ENCODE measurements at places on chromosomes 1 and 21.
A peak's percentile ranks its signal among the peaks of the same experiment; 100 is the strongest.

DNA sequence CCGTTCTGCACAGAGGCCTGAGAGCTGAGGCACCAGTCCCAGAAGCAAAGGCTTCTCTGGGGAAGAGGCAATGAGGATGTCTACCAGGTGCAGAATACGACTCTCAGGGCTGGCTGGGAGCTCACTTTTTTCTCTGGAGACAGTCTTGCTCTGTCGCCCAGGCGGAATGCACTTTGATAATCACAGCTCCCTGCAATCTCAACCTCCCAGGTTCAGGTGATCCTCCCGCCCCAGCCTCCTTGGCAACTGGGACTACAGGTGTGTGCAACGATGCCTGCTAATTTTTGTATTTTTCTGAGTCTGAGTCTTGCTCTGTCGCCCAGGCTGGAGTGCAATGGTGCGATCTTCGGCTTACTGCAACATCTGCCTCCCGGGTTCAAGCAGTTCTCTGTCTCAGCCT lies 17.6 kb downstream of the NADK start:
- DNase-seq: no peak

GRCh38 chr1:178124115-178124514 lies 30.2 kb downstream of the RASAL2 start:
- DNase-seq: no peak

DNA sequence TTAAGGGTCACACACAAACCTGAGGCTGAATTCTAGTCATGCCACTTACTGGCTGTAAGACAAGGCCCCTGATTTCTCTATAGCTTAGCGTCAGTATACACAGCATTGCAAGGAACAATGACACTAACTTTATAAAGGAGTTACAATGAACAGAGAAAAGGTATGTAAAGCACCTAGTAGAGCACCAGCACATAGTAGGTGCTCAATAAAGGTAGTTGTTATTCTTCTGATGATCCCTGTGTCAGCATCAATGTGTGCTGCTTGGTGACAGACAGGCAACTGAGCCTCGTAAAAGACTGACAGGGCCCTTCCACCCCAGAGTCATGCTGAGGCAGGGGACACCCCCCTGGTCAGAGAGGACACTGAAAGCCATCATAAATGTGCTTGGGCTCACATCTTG lies 43.2 kb downstream of the GRHL3 start:
- DNase-seq: no peak

GRCh38 chr1:100350787-100351094 lies 1.6 kb upstream of the CDC14A start:
- no peak for DNase-seq

GRCh38 chr1:45250544-45250943 lies 44.1 kb upstream of the ZSWIM5 start:
- no peak for DNase-seq

DNA sequence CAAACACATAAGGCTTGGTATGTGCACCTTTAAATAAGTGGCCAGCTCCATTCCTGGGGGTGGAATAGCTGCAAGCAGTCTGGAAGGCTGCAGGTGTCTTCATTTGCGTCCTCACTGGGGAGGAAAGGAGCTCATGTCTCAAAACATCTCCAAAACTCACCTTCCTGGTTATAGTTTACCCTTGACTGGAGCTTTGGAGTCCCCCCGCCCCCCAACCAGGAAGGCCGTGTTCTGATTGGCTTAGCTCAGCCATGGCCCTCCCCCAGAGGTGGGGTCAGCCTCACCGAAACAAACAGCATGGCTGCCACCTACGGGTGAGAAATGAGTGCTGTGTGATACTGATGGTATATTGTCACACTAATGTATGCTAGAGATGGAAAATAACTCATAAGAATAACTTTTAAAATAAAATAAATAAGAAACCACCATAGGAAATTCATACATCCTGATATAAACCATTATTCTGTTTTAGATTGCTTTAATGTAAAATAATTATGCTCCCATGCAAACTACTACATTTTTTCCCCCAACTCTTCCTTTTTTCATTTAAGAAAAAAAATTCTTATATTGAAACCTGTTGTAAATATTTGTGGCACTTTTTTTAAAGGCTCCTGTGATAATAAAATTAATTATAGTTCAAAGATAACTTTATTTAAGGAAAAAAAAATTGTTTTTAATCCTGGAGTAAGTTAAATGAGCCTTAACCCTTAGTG lies 90.8 kb downstream of the ZP4 start:
- peak; percentile 53 for DNase-seq

GRCh38 chr21:45478816-45479669 lies 63.2 kb downstream of the SLC19A1 start:
- peak; percentile 44 for DNase-seq

DNA sequence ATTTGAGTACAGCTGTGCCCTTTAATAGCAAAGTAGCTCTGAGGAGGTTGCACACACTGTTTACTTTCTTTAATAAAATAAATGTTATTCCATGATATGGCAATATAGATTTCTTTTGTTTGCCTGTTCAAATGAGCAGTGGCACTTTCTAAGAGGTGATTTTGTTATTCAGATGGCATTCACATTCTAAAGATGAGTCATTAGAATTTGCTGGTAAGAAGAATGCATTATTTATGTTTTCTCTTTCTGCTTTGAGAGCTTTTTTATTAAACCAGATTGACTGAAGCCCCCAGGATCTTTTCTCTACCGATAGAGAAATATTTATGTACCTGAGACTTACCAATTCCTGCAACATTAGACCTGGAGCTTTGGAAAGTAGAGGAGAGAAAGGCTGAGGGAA lies 11.2 kb upstream of the LEPR start:
- DNase-seq: no peak

DNA sequence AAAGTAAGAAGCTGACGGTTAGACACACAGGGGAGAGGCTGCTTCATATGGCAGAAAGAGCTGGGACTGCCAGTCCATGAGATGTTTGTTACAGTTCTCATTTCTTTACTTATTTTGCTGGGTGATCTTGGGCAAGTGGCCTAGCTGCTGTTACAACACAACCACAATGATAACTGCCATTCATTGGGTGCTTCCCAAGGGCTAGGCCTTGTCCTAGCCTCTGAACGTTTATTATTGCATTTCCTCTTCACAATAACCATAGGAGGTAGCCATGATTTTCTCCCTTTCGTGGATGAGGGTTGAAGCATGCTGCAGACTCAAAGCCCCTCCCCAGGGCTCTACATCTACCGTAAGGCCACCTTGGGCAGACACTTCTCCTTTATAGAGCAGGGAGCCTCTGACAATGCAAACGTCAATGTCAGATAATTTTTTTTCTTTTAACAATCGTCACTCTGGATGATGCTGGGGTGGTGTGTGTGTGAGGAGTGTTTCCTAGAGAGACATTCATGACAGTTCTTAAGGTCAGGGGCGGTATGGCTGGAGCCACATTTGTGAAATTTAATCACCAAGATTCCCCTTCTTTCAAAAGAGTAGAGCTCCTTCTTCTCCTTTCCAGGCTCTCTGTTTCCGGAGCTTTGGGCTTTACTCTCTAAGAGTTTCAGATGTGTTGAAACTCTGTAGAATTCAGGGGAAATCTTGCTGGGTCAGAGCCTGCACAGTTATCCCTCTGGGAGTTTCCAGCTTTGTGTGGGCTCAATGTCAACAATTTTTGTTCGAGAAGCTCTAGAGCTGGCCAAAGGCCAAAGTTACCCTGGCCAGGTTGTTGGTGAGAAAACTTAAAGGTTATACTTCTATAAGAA lies 138.5 kb upstream of the SGIP1 start:
- no peak for DNase-seq

- no peak for DNase-seq
Measured at GRCh38 chr1:202694314-202694713, 15.9 kb downstream of the SYT2 start.

DNA sequence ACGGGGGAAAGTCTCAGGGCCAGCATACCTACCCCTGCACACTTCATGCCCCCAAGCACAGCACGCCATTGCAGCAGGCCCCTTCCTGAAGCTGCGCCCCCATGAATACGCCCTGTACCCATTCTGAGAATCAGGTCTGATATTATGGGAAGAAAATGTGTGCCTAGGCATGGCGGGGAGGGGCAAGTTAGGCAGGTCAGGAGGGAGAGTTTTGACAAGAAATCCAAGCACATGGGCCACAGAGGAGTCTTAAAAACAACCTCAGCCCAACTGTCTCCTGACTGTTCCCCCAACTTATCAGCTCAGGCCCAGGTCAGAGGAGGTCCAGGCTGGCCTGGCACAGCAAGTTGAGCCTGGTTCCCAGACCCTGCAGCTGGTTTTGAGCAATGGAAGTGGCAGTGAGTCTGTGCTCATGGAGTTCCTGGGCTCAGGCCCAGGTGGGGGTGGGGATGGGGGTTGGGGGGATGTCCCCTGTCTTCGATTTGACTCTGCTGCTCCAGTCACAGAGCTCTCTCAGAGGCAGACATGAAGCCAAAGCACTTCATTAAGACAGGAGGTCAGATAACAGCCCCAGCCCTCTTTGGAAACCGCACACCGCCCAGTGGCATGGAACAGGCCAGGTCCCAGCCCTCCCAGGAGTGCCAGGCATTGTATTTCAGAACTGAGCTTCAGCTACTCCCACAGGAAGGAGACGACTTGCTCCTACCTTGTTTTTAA lies 20.6 kb upstream of the BCAR3 start:
- DNase-seq: peak; percentile 76

DNA sequence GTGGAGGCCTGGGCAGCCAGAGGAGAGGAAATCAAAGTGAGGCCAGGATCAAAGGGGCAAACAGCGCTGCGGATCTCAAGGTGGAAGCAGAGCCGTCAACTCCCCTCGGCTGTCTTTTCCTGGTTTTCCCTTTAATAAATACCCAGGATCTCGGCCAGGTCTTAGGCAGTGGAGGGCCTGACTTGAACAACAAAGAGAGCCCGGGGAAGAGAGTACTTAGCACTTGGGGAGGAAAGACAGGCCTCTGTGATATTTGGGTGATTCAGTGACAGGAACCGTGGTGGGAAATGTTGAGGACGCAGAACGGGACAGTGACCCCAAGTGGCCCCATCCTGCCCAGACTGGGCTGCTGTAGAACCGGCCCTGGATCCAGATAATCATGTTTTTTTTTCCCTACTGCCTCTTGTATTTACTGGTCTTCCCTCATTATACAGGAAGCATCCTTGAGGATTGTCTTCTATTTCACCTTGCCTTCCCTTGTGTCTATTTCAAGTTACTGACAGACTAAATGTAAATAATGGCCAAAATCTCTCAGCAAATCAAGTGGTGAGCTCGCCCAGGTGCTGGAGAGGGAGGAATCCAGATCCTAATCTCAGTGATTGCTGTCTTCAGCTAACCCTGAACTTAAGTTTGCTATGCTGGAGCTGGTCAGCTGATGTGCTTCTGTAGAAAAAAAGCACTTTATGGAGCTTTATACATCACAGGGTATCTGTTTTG lies 2.8 kb upstream of the MIXL1 start:
- DNase-seq: no peak

- no peak for DNase-seq
Measured at GRCh38 chr1:230957580-230957989, 21.1 kb downstream of the TTC13 start.

DNA sequence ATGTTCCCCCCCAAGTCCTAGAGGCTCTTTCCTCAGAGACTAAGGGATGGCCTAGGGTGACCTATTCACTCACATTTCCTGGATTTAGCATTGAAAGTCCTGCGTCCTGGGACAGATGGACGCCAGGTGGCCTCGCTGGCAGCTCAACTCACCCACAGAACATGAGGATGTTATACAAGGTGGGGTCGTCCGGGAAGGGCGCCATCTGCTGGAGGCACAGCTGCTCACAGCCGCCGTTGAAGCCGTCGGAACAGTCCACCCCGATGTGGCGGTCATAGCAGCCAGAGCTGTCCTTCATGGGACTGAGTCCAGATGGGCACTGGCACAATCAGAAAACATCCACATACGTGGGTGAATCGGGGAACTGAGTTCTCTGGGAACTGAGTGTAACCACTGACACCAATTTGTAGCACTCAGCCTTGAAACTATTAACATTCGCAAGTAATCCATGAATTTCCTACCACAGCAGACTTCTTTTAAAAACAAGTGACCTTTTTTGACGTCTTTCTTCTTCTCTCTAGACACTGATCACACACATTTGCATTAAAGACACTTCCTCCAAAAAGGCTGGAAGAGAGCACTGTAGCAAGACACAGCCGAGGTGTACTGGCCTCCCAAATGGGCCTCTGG lies 215.4 kb downstream of the ASTN1 start:
- DNase-seq: peak; percentile 24

GRCh38 chr1:11134251-11134897 lies 34.7 kb upstream of the EXOSC10 start:
- no peak for DNase-seq

DNA sequence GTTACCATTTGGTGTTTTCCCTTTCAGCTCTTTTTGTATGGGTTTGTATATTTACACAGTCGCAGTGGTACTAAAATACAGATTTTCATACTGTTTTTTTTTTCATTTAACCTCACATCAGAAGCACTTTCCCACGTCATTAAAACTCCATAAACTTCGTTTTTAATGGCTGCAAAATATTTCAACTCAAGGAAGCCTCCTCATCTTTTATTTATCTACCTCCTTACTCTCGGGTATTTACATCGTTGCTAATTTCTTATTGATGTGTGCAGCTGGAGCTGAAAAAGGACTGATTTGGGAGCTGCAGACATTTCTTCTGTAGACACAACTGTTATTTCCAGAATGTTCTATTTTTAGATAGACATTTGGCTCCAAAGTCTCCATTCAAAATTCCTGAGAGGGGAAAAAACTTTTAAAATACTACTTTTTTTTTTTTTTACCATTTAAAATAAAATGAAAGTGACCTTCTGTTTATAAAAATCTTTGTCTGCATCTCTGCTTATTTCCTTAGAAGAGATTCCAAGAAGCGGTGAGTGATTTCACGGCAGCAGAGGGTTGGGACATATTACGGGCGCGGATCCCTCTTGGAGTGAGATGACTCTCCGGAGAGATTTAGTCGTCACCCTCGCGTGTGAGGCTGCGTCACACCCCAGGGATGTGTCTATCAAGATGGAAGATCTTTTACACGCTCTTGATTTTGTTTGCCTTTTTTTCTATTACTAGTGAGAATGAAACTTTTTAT lies 10.1 kb downstream of the RUNX3 start:
- DNase-seq: no peak

DNA sequence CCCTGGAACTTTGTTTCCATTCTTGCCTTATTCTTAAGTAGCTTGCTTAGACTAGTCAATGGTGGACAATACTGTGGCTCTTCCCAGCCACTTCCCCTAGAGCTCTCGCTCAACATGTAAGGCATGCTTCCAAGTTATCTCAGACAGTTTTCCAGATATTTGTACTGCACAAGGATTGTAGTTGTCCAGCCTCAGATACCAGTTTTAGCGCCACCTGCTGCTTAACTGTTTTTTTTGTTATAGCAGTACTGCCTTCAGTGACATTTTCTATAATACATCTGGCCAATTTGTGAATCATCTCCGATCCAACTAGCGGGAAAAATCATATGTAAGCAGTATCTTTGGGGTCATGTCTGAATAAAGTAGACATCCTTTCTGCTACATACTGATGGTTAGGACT lies 346.7 kb upstream of the ADGRL4 start:
- no peak for DNase-seq

DNA sequence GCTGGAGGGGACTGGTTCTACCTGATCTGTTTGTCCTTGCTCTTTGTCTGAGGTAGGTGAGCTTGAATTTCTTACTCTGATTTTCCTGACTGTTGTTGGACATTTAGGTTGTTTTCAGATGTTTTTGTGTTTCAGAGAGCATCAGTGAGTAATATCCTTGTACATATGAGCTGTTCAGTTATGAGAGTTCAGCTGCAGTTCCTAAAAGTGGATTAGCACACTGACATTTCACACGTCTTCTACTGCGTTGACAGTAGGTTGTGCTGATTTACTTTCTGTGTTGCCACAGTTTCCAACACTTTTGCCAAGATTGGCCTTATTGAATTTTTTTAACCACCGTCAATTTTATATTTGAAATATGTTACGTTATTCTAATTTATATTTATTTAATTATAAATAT lies 27.7 kb downstream of the CXADR start:
- no peak for DNase-seq

GRCh38 chr1:170126696-170127095 lies 19.1 kb upstream of the NTMT2 start:
- no peak for DNase-seq
